Lung microvascular endothelial cell (primary cell): ENCODE measurements at places on chromosomes 1 and 21. TPM values are rescaled to one million over a fixed set of nuclear protein-coding genes. Genes with fewer than 3 reads are reported as not detected.

The RHD gene
- 0.20 and 0.44 TPM in 2 replicates for total RNA-seq

The CD53 gene
- not detected in 2 replicates for total RNA-seq

The CACHD1 gene
- total RNA-seq: 3.1 and 4.2 TPM in 2 replicates

The STYXL2 gene
- not detected in 2 replicates for total RNA-seq

The FMO1 gene
- total RNA-seq: not detected in 2 replicates

The GCSAML gene
- total RNA-seq: not detected in 2 replicates

The FGGY gene
- 8.9 and 11.1 TPM in 2 replicates for total RNA-seq

The TRIM58 gene
- total RNA-seq: under 0.01 and 0.22 TPM in 2 replicates

DNA sequence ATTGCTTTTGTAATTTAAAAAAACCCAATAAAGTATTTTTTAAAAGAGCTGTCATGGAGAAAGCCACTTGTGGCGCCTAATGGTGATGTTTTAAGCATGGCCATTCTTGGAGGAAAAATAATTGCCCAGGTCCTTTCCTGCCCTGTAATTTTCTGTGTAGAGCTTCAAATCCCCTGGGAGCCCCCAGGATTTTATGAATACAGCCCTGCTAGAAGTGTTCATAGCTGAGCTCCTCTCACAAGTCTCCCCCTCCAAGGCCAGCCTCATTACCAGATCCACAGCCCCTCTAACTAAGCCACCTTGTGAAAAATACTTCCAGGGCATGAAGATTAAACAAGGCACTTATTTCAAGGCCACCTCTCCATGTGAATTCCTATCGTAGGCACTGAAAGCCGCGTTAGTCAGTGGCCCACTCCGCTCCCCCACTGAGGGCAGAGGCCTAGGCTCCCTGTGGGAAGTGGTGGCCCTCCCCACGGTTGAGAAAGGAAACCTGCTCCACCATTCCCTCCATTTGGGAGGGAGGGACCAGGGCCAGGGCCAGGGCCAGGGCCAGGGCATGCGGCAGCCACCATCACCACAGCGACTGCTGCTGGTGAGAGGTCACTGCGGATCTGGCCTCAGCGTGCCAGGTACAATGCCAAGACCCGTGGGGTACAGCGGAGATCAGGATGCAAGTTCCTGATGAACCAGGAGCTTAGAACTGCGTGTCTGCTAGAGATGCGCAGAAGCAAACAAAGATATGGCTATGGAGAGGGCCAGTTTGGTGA lies 83.1 kb downstream of the KCNN3 start:
- no peak for DNase-seq

GRCh38 chr1:166479052-166479631 lies 312.3 kb upstream of the FAM78B start:
- peak; percentile 41 for DNase-seq

- DNase-seq: no peak
Observed at GRCh38 chr1:9886092-9886742, 23.9 kb downstream of the CTNNBIP1 start.

DNA sequence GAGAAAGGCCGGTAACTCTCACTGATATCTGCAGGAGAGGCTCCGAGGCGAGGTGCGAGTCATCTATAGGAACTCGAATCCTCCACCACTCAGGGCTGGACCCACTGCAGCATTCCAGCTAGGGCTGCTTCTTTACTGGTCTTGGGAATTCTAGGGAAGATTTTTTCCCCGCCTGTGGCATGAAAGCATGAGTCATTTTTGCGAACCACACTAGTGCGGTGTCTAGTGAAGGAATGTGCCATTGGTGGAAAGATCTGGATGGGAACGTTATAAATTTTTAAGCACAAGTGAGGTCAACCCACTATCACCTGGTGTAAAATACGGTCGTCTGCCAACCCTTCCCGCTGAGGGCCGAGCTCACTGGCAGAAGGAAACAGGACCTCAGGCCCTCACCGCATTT lies 49.7 kb downstream of the SYF2 start:
- no peak for DNase-seq

GRCh38 chr1:109935451-109935900 lies 24.8 kb downstream of the CSF1 start:
- no peak for DNase-seq

- no peak for DNase-seq
Observed at GRCh38 chr1:20634594-20635084, 1.4 kb downstream of the PINK1 start.

- no peak for DNase-seq
Observed at GRCh38 chr1:107532318-107532717, 391.5 kb downstream of the NTNG1 start.

DNA sequence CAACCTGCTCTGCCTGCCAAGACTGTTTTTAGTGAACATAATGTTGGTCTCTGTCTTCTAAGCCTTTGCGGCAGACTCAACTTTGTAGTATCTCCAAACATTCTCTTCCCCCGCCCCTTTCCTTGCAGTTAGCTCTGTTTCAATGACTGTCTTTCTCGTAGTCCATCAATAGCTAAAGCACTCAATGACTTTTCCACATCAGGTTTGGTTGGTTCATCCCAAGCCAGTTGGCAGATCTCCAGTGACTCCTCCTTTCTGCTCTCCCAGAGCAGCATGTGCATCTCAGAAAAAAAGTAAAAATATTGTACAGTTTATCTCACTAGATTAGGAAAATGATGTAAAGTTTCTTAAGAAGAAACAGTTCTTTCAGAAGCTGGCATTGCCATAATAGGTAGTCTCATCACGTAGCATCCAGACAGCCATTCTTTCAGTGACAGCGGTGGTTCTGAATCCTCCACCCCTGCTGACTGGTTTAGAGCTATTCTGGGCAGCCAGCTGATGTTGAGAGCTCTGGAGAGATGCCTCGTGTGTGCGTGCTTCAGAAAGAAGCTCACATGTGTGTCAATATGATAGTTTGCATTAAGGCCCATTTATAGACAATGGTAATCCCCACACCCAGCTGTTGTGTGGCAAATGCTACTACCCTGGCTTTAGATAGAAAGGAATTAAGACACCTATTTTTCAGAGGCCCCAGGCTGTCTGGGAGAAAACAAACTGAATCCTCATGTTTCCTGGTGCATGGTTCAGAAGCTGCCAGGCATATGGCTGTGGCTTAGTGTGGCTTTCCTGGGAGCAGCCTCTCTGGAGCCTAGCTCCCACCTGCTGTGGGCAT lies 53.2 kb downstream of the CNN3 start:
- no peak for DNase-seq

DNA sequence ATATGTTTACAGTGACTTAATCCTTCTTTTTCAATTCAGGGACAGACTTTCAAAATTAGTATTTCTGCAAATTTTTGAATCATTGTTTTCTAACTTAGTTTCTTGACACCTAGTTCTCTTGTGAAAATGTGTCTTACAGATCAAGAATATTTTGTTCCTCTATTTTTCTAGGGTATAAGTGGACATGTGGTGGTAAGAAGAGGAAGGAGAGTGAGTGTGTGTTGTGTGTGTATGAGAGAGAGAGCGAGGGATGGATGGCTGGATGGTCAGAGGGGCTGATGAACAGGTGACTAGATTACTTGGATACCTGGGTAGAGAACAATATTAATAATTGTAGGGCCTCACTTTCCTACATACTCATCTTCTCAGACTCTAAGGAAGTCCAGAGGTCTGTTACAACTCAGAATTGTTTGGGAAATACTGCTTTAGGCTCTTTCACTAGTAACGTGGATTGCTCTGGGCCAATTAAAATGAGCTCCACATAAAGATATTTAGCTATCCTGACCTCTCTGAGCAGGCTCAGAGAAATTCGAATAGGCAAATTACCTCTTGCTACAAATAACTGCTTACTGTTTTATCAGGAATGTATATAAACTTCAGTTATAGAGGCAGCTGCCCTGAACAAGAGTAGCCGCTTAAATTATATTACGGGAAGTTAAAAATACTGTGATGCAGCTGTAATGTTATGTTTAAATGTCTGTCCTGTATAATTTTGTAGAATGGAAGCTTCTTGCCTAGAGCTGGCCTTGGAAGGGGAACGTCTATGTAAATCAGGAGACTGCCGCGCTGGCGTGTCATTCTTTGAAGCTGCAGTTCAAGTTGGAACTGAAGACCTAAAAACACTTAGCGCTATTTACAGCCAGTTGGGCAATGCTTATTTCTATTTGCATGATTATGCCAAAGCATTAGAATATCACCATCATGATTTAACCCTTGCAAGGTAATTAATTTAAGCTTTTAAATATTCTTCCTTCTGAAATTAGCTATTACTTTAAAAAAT lies 19.7 kb downstream of the GPSM2 start:
- DNase-seq: no peak

DNA sequence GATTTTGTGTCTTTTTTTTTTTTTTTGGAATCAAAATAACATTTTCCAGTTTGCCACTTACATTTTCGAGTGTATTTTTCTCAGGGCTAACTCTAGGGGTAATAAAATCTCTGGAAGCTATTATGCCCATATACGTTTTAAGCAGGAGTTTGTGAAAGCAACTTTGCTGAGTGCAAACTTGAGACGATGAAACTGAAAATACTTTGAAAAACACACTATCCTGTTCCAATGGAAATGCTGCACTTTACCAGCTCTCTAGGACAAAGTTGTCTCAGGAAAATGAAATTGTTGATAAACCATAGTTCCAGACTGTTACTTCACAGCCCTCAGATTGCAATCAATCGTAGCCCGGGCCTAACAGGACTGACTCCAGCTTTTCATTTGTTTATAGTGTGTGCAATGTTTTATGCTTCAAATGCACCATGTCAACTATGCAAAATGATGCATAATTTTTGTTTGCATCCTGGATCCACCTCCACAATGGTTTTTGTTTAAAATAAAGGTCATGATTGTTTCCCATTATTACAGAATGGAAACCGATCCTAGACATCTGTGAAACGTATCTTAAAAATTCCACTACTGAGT lies 220.6 kb upstream of the PKN2 start:
- DNase-seq: no peak

GRCh38 chr1:184965944-184966860 lies 8.1 kb downstream of the NIBAN1 start:
- DNase-seq: no peak

DNA sequence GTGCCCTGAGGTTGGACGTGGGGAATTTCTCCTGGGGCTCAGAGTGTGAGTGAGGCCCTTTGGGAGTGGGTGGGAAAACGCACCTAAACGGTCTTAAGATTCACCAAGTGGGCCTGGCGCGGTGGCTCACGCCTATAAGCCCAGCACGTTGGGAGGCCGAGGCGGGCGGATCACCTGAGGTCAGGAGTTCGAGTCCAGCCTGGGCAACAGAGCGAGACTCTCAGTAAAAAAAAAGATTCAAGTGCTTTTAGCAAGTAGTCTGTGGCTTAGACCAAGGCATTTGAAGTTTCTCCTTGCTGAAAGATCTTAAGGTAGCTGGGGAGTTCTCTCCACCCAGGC lies 1.4 kb downstream of the RPS8 start:
- no peak for DNase-seq

- no peak for DNase-seq
Observed at GRCh38 chr1:17949511-17949910, 158.1 kb upstream of the IGSF21 start.

- peak; percentile 80 for DNase-seq
Observed at GRCh38 chr21:32494934-32495709, 82.6 kb downstream of the EVA1C start.

- no peak for DNase-seq
Observed at GRCh38 chr1:35179908-35180307, 13.0 kb downstream of the SFPQ start.

GRCh38 chr21:37257511-37257966 lies 9.6 kb downstream of the VPS26C start:
- DNase-seq: peak; percentile 42

DNA sequence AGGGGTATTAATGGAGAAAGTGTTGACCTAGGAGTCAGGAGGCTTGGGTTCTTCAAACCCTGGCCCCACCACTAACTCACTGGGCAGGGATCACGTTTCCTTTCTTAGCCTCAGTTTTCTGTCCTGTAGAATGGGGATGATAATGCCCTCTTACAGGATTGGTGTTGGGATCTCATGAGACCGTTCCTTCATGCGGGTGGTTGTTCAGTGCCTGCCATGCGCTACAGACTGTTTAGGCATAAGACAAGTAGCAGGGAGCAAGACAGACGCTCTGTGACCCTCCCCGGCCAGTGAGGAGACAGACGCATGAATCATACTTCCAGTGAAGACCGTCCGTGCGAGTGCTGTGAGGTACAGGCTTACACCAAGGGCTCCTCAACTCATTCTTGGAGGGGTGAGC lies 81.7 kb downstream of the MAN1C1 start:
- DNase-seq: peak; percentile 44

- DNase-seq: no peak
Observed at GRCh38 chr1:159587461-159587951, at the start of gene APCS. APCS (plus strand) TSS chr1:159587826; CDS start chr1:159587922, 96 bp downstream.

DNA sequence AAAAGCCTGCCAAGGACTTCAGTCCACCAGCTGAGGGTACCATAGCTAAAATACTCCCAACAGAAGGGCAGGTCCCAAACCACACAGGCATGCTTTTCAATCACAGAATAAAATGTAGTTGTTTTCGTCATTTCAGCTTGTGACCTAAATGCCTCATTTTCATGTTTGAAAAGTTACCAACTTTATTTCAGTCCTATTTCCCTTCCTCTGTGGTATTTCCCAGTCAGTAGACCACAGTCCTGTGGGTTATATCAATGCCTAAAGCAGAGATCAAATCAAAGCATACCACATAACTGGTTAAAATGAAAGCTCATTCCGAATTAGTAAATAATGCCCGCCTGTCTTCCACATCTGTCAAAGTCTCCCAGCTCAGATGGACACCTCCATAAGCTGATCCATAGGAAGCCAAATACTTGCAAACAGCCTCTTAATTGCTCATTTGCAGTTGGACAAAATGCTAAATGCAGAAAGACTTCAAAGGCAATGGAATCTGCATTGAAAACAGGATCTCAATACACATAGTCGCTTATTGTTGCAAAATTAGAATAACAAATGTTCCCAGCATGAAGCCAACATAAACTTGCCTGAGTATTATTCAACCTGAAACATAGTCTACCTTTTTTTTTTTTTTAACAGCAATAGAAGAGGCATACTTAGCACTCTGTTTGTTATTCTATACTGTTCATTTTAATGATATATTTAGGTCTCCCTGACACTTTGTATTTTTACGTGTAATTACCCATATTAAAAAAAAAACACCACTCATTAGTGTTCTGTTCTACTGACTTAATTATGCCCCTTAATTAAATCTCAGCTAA lies 53.9 kb downstream of the NR5A2 start:
- no peak for DNase-seq

DNA sequence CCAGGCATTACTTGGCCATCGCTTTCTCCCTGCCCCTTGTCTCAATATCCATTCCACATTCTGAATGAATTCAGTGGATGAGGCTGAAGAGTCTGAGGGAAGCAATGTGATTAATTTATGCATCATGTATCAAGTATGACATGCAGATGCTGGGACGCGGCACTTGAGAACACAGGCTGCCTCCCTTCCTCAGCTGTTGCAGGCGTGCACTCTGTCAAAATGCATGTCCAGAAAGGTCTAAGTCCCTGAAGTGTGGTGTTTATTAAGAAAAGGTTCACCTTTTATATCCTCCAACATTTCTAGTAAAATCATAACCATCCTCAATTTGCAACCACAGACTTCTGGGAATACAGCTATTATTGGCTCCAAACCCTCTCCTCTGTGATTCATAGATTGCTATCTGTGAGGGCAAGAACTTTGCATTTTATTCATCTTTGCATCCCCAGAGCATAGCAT lies 22.6 kb upstream of the RAB3GAP2 start:
- no peak for DNase-seq
